Fibroblast of lung (primary cell): ENCODE measurements at places on chromosomes 6 and 20.

GRCh38 chr6:37798436-37799262 lies 20.9 kb upstream of the ZFAND3 start:
- H3K27ac ChIP-seq = no peak overlapping the region
- H3K36me3 ChIP-seq = no peaks in the 10 kb centered on the region
- no peak for DNase-seq
- H3K4me3 ChIP-seq = no peak overlapping the region

- peaks cover 3% of the 10 kb centered on the region for H3K27me3 ChIP-seq
- no peak for DNase-seq
- H3K36me3 ChIP-seq = no peaks in the 10 kb centered on the region
- no peak overlapping the region for H3K4me3 ChIP-seq
- H3K4me1 ChIP-seq = peaks cover 2% of the 10 kb centered on the region
Measured at GRCh38 chr20:51432875-51433274, 109.6 kb downstream of the NFATC2 start.

DNA sequence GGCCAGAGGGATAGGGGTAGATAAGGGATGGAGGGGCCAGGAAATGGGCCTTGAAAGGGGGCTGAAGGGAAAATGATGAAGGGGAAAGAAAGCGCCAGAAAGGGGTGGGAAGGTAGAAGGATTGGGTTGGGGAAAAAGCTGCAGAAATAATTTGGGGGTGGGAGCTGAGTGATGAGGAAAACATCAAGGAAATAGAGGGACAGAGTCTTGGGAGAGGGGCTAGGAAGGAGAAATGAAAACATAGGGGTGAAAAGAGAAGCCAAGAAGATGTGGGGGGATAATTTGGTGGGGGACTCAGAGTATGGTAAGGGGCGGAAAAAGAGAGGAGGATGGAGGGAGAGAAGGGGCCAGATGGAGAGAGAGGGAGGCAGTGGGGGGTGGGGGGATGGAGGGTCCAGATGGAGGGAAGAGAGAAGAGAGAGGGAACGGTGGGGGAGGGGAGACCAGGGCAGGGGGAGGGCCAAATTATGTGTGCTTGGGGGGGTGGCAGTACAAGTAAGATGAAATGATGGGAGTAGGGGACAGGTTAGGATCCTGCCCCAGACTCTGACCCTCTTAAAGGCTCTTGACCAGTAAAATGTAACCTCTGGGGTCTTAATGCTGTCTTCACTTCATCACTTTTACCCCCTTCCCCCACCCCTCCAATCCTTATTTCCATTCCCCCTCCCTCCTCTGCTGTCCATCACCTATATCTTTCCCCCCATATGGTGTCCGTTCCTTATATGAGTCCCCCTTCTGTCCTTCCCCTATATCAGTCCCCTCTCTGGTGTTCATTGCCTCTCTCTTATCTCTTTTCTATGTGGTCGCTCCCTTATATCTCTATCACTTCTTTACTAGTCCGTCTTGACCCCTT lies 852 bp downstream of the SYNGAP1 start:
- H3K4me3 ChIP-seq = peak overlapping the region; percentile 45
- peaks cover 6% of the 10 kb centered on the region for H3K36me3 ChIP-seq
- H3K27me3 ChIP-seq = no peaks in the 10 kb centered on the region
- peaks cover 27% of the 10 kb centered on the region for H3K4me1 ChIP-seq
- H3K27ac ChIP-seq = no peak overlapping the region

- no peak overlapping the region for H3K4me3 ChIP-seq
- no peaks in the 10 kb centered on the region for H3K27me3 ChIP-seq
- H3K27ac ChIP-seq = no peak overlapping the region
- no peaks in the 10 kb centered on the region for H3K4me1 ChIP-seq
Measured at GRCh38 chr20:52683761-52684160, 288.4 kb upstream of the TSHZ2 start.

- no peaks in the 10 kb centered on the region for H3K4me1 ChIP-seq
- no peaks in the 10 kb centered on the region for H3K27me3 ChIP-seq
- no peak overlapping the region for H3K4me3 ChIP-seq
Measured at GRCh38 chr6:70574643-70575042, 7.9 kb downstream of the SDHAF4 start.

DNA sequence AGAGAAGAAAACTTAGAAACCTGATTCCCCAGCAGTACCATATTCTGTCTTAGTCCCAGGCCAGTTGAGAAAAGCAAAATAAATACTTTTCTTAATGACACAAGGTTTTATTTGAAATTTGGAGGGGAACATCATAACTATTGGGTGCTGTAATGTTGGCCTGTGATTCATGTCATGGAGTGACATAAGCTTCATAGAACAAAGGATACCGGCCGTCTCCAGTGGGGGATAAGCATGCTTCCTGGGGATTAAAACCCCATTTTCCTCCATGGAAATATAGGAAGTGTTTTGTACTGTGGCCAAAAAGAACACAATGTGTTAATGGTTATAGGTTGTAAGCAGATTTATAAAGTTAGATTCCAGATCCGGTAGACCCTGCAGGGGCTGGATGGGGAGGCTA lies 18.0 kb downstream of the MTHFD1L start:
- peaks cover 5% of the 10 kb centered on the region for H3K36me3 ChIP-seq
- peaks cover 6% of the 10 kb centered on the region for H3K4me1 ChIP-seq
- no peak overlapping the region for H3K4me3 ChIP-seq
- no peak overlapping the region for H3K27ac ChIP-seq
- no peaks in the 10 kb centered on the region for H3K27me3 ChIP-seq
- DNase-seq = no peak
